ENCODE measurements at places on chromosomes 1 and 21.

GRCh38 chr1:53681977-53682685, 56.8 kb downstream of the GLIS1 start:
- no peak for DNase-seq

DNA sequence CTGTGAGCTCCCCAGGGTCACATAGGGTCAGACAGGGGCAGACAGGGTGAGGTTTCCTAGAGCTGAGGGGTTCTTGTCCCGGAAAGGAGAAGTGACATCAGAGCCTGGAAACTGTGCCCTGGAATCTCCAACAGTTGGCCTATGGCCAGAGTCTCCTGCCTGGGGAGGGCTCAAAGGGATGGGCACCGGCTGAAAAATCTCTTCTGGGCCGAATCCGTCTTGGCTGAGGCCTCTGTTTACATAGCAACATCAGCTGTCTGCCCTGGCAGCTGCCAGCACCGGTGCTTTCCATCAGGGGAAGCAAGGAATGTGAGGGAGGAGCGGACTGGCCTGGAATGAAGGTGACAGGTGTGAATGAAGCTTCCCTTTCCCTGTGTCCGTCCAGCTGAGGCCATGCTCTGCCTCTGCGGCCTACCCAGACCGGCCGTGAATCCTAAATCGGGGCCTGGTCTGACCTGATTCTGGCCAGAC, 30.7 kb downstream of the VASH2 start:
- DNase-seq = no peak

DNA sequence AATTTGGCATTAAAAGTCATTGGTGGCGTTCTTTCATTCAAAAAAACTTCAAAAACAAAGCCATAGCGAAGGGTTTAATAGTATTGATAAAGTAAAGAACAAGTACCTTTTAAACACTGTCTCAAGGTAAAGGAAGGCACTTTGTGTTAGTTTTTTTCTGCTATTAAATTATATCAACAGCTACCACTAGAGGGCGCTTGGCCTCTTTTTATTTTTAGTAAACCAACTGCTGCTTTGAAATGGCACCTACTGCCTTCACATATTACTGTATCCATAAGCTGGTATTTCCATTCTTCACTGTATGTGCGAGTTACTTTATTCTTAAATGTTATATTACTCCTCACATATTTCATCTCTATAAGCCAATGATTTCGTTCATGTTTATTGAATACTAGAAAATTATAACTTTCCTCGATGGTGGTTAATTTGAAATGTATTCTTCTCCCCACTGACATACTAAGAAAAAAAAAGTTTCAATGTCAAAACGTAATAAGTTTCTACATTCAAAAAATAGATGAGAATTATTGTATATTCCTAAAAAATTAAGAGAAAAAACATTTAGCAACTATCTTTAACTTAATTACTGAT, 125.7 kb upstream of the CXADR start:
- no peak for DNase-seq

GRCh38 chr1:246128494-246129069, 378.5 kb downstream of the SMYD3 start:
- no peak for DNase-seq

- no peak for DNase-seq
Measured at GRCh38 chr1:239363930-239364329, 22.4 kb upstream of the CHRM3 start.

GRCh38 chr1:220448217-220448616, 79.7 kb upstream of the MARK1 start:
- DNase-seq = no peak

GRCh38 chr1:226678701-226679100, 60.4 kb downstream of the ITPKB start:
- DNase-seq = no peak

GRCh38 chr1:51217101-51217500, 19.0 kb upstream of the RNF11 start:
- no peak for DNase-seq

- DNase-seq = no peak
Measured at GRCh38 chr1:181057079-181057478, 23.3 kb downstream of the MR1 start.

DNA sequence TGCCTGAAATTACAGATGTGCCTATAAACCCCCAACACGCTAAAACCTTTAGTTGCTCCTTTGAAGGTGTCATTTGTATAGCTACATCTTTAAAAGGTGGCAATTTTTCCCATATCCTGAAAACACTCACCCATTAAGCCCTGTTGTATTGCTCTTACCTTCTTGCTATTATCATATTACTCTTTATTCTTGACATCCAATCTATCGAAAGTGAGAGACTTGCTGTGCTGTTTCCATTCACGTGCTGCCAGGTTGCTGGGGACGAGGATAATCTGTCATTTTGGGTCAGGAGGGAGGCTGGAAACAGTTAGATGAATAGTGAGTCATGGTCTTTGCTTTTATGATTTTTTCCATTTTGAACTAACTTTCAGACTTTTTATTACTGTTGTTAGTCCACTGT, 213.0 kb upstream of the PRMT6 start:
- DNase-seq = no peak

DNA sequence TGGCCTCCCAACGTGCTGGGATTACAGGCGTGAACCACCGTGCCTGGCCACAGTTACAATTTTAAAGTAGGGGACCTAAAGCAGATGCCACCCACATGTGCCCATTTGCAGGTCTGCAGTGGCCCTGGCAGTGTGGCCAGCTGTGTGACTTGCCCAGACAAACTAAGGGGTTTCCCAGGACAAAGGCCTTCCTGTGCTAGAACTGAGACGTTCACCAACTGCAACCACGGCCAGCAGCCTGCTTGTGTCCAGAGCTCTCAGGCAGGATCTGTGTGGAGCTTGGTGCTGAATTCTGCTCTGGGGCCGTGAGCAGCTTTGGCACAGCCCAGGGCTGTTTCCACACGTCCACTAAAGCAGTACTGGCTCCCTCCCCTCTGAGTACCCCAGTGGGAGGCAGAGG, 10.6 kb upstream of the PTTG1IP start:
- DNase-seq = no peak

DNA sequence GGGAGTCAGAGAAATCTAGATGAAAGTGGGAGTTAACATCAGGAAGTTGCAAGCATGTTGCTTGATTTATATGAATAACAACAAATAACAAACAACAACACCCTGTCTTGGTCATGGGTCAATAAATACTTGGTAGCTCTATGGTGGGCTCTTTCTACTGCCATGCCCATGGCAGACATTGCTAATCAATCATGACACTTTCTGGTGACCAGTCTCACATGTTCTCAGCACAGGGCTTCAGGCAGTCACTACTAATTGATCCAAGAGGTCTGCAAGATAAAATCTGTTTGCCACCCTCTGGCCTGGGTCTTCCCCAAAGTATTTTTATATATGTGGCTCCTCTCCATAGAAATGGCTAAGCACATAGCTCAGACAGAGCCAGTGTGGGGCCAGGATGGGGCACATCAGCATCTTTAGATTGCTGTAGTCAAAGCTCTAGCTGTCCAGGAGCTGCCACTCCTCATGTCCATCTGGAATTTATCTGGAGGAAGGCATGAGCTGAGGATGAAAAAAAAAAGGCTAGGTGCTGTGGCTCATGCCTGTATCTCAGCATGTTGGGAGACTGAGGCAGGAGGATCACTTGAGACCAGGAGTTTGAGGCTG, 51.2 kb downstream of the STUM start:
- no peak for DNase-seq

- DNase-seq = no peak
Measured at GRCh38 chr1:213728593-213729536, 258.9 kb upstream of the PROX1 start.

GRCh38 chr1:56255516-56256152, 323.7 kb downstream of the PLPP3 start:
- DNase-seq = peak; percentile 90

DNA sequence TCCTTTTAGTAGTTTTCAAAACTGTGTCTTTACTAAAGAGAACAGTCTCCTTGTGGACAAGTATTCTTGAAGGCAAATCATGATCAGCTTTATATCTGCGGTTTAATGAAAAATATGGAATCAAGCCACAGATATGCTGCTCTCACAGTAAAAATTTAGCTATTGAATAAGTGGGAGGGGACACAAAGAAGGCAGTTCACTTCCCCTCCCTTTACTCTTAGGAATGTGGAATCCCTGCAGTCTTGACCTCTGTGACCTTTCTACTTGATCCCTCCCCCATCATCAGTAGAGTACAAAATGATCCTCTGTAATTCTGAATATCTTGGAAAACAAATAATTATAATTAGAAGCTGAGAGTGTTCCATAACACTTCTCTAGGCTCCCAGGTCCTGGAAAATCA, 136.7 kb upstream of the HOOK1 start:
- no peak for DNase-seq

DNA sequence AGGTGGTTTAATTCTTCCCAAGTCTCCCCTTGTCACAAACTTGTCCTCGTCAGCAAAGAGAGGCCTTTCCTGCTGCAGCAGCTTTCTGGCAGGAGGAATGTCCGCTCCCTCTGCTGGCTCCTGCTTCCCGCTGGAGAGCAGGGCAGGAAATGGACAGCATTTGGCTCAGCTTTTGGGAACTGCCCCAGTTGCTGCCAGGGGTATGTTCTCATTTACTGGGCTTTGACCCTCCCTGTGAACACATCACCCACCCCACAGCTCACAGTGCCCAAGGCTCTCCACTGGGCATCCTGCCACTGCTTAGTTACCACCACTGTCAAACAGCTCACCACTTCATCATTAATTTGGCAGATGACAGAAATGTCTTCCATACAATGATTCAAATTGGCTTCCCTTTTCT, 75.4 kb downstream of the MRPL37 start:
- peak; percentile 59 for DNase-seq

- no peak for DNase-seq
Measured at GRCh38 chr1:2630498-2631135, 2.2 kb downstream of the MMEL1 start.

GRCh38 chr1:234315588-234315987, 57.7 kb upstream of the COA6 start:
- no peak for DNase-seq

DNA sequence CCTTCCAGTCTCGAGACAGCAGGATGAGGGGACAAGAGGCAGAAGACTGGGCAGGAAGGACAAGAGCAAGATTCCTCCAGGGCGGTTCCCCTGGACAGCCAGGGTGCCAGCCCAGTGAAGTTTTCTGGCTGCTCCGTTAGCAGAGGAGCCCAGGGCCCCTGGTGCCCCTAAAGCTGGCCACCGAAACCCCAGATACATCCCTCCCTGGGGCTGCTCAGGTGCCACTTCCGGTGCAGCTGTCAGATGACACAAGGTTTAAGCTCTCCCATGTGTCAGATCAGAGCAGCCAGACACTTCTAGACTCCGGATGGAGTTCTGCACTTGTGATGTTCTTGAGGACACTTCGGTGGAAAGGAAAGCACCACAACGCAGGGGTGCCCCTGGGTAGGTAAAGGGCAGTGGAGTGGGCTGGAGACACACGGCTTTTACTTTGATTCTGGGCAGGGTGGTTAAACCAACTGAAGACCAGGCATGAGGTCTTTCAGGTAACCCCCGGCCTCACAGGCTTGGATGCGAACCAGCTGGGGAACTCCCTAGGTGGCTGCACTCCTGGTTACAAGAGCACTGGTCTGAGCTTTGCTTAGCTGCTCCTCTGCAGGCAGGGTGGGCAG, 85.7 kb downstream of the ITPKB start:
- no peak for DNase-seq

GRCh38 chr1:4652631-4653327, 1.6 kb upstream of the AJAP1 start:
- DNase-seq = no peak

- no peak for DNase-seq
Measured at GRCh38 chr1:206117151-206117948, at the start of gene AVPR1B. TSS of gene AVPR1B (minus strand) at chr1:206117388. CDS start at chr1:206116890, 498 bp downstream.

- no peak for DNase-seq
Measured at GRCh38 chr1:246051909-246052518, 455.1 kb downstream of the SMYD3 start.

DNA sequence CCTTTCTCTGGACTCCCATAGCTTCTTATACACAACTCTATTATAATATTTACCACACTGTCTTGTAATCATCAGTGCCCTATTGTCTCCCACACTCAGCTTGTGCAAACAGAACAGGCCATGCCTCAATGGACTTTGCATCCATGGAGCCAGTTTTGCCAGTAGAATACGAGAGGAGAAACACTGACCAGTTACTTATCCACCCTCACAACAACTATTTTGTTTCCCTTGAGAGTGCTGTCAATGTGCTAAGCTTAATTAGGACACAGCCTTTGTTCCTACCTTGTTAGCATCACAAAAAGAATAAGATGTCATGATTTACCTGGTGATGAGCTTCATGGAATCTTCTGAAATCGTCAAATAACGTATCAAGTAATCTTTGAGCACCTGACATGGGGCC, 18.1 kb upstream of the LRRC52 start:
- no peak for DNase-seq

DNA sequence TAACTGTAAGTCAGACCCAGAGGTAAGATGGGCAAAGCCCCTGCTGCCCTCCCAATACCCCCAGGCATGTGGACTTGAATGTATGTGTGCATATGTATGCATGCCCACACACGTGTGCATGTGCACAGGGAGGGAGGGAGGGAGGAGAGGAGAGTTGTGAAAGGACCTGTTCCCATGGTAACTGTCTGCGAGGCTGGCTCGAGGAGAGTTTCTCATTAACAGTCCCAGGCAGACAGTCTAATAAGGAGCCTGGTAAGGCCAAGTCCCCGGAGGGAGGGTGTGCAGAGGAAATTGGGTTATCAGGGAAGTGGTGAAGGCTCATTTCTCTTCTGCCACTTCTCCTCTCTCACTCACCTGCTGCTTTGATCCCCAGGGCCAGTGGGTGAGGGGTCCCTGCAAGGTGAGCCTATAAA, 74.9 kb downstream of the NFASC start:
- no peak for DNase-seq

GRCh38 chr1:50346621-50347020, 76.6 kb downstream of the DMRTA2 start:
- DNase-seq = no peak

GRCh38 chr1:77279929-77280328, 1.9 kb upstream of the AK5 start:
- no peak for DNase-seq

DNA sequence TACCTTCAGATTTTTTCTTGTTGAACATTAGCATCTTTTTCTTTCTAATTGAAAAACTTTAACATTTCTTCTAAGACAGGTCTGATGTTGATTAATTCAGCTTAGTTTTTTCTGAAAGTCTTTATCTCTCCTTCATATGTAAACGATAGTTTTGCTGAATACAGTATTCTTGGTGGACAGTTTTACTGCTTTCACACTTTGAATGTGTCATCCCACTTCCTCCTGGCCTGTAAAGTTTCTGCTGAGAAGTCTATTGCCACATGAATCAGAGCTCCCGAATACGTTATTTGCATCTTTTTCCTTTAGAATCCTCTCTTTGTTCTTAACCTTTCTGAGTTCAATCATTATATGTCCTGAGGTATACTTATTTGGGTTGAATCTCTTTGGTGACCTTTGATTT, 344.2 kb downstream of the OLFM3 start:
- no peak for DNase-seq

- DNase-seq = no peak
Measured at GRCh38 chr1:91735266-91735845, 150.6 kb downstream of the TGFBR3 start.

- DNase-seq = no peak
Measured at GRCh38 chr1:46718340-46718726, 581 bp downstream of the EFCAB14 start.

DNA sequence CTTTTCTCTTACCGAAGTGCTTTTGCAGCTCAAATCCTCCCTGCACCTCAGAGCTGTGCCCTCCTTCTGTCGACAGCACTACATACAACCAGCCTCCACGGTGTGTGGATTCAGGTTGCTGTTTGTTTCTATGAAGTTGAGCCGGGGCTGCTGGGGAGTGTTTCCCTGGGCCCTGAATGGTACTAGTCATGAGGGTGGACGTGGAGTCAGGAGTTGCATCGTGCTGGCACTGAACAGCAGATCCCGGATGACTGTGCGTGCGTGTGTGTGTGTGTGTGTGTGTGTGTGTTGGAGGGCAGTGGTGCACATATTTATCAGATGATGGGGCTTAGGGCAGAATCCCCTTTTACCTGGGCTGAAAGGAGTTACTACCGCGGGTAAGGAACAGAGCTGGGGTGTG, 47.0 kb downstream of the ACTL8 start:
- peak; percentile 12 for DNase-seq
